ENCODE measurements at places on chromosomes 5 and 9.

DNA sequence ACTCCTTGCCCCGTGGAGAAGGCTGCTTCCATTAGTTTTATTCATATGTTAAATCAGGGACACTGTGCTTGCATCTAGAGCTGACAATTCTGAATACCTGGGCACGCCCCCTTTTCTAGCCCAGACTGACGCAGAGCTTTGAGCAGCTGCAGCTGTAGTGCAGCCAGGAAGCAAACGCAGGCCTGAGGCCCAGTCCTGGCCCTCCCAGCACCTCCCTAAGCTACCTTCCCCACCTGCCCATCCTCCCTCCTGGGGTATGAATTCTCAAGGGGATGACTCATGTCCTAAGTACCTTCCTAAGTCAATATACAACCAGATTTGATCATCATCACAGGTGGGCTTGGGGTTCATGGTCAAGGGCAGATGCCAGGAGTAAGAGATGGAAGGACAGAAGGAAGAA, 3.5 kb downstream of the PHF19 start:
- DNase-seq, result no peak

DNA sequence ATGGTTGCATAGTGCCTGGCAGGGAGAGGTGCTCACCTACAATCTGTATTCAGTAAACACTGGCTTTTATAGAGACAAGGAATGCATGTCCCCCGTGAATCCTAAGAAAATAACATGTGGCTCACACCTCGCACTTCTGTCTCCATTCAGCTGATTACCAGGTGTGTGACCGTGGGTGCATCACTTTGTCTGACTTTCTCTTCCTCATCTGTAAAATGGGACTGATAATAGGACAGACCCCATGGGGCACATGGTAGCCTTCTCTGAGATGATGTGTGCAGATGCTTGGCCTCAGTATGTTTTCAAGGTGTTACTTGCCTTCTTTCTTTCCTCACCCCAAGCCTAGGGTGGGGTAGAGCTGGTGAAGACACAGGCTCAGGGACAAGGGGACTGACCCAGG, 6.3 kb downstream of the CXXC5 start:
- DNase-seq, result no peak

- DNase-seq, result no peak
These were observed 3.3 kb downstream of the TMEM174 start for GRCh38 chr5:73176250-73176649.

GRCh38 chr5:139186261-139186660, 11.9 kb downstream of the SIL1 start:
- DNase-seq, result no peak

GRCh38 chr5:171999877-172000276, 6.6 kb downstream of the FBXW11 start:
- DNase-seq, result no peak

GRCh38 chr9:90848866-90849265, 47.2 kb downstream of the SYK start:
- DNase-seq, result no peak

- DNase-seq, result no peak
These were observed 158.4 kb downstream of the GABBR2 start for GRCh38 chr9:98550206-98550820.

- no peak for DNase-seq
These were observed 57.5 kb downstream of the PSAT1 start for GRCh38 chr9:78354324-78354973.

- DNase-seq, result peak; percentile 47
These were observed 355.5 kb downstream of the TLR4 start for GRCh38 chr9:118059484-118060278.

- DNase-seq, result no peak
These were observed 358.5 kb upstream of the RGMB start for GRCh38 chr5:98414938-98415337.

GRCh38 chr5:18394443-18394804, 760.2 kb downstream of the TAF11L14 start:
- no peak for DNase-seq

DNA sequence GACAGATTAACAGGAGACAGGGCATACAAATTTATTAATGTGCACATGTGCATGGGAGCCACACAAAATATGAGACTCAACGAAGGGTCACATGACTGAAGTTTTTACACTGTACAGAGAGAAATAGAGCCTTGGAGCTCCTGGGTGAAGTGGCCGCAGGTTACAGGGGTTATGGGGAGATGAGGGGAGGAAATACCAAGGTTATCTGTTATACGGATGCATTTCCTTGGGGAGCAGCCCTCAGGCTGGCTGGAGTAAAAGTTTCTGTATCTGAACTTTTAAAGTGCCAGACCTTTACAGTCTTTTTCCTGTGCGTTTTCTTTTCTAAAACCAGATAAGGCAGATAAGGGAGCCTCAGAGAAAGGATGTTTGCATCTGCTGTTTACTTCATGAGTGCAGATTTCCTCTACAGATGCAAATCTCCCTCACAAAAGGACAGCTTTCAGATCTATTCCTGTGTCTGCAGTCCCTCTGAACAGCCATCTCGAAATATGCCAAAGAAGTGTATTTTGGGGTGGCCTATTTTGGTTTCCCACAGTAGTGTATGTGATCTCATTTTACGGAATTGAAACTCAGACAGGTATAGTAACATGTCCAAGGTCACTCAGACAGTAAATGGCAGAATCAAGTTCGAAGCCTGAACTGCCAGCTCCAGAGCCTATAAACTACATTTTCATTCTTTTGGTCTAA, 139.3 kb upstream of the FBXL17 start:
- DNase-seq, result no peak

DNA sequence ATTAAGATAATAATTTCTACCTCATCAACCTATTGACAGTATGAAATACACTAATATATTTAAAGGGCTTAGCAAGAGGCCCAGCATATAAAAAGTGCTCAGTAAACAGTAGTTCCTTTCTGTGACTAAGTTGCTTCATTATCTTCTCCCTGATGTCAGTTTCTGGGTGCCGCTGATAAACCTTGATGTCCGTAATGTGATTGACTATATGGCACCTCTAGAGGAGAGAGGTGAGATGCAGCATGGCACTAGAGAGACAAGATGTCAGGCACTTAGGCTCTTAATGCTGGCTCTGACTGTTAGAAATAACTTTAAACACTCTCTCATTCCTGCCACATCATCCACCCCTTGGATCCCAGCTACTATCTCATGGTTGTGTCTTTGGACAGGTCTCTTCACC, 455.9 kb upstream of the KLF4 start:
- DNase-seq, result no peak

GRCh38 chr5:121188849-121189248, 662.8 kb upstream of the FTMT start:
- no peak for DNase-seq

- DNase-seq, result no peak
These were observed 23.9 kb downstream of the CNTRL start for GRCh38 chr9:121098567-121099198.

GRCh38 chr5:10233505-10233904, 16.2 kb downstream of the ATPSCKMT start:
- no peak for DNase-seq

- peak; percentile 61 for DNase-seq
These were observed 265.5 kb upstream of the ADAMTSL1 start for GRCh38 chr9:18208166-18209059.

DNA sequence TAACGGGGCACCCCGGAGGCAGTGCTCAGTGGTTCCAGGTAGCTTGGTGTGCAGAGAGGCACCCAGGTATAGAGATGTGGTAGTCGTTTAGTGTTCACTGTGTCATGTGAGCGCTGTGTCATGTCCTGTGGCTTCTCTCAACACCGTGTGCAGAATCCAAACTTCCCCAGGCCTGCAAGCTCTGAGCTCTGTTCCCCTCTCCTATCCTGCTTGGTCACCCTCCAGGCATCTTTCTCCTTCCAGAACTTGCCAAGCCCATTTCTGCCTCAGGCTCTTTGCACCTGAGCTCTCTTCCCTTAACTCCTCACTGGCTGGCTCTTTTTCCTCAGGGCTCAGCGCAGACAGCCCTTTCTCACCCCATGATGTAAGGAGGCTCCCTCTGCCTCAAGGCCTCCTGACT, 64.8 kb downstream of the CARTPT start:
- DNase-seq, result no peak

DNA sequence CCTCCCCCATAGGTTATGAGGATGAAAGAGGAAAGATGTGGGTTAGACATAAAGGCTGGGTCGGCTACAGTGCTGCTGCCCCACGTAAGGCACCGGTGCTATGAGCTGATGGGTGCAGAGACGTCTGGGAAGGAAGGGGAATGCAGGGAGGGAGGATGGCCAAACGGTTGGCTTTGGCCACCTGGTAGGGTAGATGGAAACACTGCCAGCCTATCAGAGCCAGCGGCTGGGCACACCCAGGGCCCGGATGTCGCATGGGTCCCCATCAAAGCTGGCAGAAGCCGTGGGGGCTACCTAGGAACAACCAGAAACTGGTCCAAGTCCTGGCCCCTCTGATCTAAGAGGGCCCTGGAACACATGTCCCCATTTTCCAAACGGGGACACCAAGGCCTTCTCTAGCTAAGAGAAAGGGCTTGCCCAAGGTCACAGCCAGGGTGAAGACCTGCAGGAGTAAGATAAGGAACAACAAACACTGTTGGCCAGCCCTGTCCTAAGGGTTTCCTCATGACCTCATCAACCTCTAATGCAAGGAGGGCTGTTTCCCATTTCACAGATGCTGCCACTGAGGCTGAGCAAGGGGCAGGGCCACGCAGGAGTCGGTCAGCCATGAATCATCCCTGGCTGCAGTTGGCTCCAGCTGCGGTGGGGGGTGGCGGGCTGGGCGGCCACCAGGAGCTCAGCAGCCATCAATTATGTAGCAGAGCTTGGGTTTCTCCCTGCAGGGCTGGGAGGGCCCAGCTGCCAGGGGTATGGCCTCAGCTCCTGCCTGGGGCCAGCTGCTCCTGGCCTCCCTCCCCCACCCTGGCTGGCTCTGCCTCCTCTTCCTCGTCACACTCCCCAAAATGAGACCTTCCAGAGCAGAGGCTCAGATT, 4.9 kb downstream of the SH3GLB2 start:
- peak; percentile 57 for DNase-seq

GRCh38 chr9:17863213-17863883, 284.5 kb downstream of the SH3GL2 start:
- no peak for DNase-seq

- DNase-seq, result no peak
These were observed 3.8 kb downstream of the IFNA1 start for GRCh38 chr9:21443849-21444625.

GRCh38 chr9:137984005-137984404, 106.4 kb downstream of the CACNA1B start:
- DNase-seq, result peak; percentile 13

- no peak for DNase-seq
These were observed 258.0 kb downstream of the EBF1 start for GRCh38 chr5:158841481-158842276.

GRCh38 chr5:173495225-173495904, 121.1 kb downstream of the BOD1 start:
- DNase-seq, result peak; percentile 9

DNA sequence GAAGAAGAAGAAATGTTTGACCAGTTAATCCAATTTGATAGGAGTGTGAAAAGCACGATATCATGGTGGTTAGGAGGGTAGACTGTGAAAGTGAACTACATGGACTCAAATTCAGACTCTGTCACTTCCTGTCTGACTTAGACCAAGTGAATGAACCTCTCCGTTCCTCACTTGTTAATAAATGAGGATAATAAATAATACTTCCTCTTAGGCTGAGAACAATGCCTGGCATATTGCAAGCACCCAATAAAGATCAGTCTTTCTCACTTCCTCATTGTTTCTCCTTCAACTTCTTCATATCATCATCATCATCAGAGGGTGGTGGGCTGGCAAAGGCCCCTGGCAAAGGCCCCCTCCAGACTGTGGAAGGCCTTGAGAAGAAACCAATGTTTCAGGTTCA, 148.7 kb downstream of the CDK5RAP2 start:
- no peak for DNase-seq

- DNase-seq, result no peak
These were observed 294.3 kb downstream of the TLE1 start for GRCh38 chr9:81394881-81395675.

DNA sequence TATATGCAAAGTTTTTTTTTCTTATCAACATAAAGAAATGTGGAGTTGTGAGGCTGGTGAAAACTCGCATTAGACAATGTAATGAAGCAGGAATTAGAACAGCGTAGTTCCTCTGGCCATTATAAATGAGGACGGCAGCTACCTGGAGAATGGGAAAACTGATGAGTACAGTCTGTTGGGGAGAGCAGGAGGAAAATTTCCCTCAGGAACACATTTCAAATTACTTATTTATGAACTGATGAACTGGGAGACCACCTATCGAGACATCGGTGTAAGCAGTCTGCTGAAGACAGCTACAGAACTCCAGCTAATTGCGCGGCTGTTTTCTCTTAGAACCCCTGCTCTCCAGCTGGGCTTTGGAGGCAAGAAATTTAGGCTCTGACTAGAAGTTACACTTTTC, 343.9 kb upstream of the CLINT1 start:
- DNase-seq, result no peak

GRCh38 chr9:71819115-71819739, 50.9 kb upstream of the CEMIP2 start:
- no peak for DNase-seq

DNA sequence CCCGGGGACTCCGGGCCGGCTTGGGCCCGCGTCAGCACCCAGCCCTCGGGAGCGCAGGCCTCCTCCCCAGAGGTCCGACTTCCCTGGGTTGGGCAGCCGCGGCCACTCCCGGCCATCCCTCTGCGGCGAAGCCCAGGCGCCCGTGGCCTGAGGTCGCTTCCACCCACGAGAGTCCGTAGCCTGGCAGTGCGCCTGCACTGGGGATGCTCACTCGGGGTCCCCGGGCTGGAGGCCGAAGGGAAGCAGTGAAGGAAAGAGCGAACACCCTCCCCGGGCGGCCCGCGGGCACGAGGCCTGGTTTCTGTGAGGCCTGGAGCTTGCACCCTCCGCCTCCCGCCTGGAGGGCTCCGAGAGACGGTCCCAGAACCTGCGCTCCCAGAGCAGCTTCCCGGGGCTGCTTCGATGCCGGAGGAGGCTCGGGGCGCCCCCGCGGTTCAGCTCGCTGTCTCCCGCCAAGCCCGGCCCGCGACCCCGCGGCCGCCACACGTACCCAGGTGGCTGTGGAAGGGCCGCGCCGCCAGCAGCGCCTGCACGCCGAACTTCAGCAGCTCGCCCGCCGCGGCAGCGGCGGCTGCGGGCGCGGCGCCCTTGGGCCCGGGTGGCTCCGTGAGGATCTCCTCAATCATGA, 607 bp downstream of the BARX1 start:
- no peak for DNase-seq

DNA sequence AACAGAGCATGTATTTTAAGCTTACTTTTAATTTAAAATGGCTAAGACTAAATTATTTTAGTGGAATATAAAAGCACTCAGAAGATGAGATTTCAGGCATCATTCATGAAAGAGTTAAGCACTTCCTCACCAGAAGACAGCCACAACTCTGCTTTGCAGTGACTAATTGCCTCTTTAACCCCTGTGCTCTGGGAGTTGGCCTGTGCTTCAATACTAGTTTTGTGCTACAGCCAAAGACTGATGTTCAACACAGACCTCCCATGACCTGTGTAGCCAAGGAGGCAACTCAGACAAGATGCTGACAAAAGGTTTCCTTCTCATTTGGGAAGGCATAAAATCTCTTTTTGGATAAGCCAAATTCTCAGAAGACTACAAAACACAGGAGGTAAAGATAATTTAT, 353.5 kb downstream of the FBXL17 start:
- DNase-seq, result peak; percentile 51

Data from ecto neural progenitor cell (in vitro differentiated cells).